ENCODE measurements at places on chromosomes 12 and 14.

DNA sequence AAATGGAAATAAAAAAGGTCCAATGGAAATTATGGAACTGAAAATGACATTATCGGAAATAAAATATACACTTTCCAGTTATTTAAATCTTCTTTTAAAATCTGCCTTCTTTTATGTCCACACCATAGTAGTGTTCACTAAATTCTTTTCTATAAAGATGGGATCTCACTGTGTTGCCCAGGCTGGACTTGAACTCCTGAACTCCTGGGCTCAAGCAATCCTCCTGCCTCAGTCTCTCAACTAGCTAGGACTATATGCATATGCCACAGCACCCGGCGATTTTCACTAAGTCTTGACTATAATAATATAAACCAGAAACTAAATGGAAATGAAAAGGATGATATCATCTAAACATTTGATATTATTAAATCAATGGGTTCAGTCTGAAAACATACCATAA is 188.4 kb downstream of the MED13L start:
- DNase-seq = no peak

DNA sequence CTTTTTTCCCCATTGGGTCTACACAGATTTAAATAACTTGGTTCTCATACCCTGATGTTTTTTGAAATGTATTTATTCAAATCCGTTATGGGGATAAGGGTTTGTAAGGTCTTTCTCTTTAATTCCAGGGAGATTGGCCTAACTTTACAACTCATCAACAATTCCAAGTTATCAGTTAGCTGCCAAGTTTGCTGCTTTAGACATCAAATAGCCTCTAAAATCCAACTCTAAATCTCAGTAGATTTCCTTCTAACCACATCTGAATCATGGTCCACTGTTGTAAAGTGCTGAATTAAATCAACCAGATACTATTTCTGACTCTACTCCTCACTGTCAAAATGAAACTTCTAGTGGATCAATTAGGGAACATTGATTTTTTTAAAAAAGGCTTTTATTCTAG is 364.1 kb upstream of the E2F7 start:
- no peak for DNase-seq

DNA sequence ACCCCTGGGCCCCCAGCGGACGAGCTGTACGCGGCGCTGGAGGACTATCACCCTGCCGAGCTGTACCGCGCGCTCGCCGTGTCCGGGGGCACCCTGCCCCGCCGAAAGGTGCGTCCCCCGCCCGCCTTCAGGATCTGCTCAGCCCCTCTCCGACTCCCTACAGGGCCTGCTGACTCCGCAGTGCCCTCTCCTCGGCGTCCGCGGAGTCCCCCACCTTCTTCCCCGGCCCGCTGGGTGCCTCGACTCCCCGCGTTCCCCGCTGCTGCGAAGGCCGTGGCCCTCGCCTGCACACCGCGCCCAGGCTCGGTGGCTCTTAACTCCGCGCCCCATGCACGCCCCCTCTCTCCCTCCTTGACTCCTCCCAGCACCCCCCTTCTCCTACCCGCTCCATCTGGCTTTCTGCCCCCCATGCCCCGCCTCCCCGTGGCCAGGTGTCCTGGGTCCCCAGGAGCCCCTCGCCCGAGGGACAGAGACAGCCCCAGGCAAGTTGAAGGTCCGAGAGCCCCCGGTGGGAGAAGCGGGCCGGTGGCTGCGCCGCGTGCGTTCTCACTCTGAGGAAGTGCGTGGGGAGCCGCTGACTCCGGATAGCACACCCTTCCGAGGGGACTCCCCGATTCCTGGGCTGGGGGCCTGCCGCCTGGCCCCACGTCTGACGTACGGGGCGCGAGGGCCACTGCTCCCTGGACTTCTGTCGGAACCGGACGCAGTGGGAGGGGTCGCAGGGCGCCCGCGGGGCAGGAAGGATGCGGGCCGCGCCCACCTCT is 594 bp downstream of the TAMALIN start:
- no peak for DNase-seq

- DNase-seq = no peak
Measured at GRCh38 chr12:68591734-68592418, 18.8 kb upstream of the RAP1B start.

DNA sequence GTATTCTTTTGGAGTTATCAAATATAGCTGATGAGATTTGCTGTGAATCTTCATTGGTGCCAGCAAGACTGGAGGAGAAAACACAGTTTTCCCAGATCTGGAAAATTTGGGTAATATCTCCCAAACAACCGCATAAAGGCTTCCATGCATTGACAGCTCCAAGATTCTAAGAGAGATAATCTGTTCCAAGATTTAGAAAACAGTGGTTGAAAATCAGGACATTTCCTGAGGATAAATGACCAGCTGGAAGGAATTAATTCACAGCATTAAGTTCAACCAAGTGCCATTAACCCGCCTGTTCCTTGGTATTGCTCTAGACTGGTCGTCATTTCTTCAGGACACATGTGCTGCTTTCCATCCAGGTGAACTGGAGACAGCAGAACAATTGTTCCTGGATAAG is 147.9 kb upstream of the PRICKLE1 start:
- DNase-seq = no peak

- no peak for DNase-seq
Measured at GRCh38 chr14:23149745-23150144, 30.7 kb upstream of the CEBPE start.

All from NCI-H1436 treated with DMSO at 0.1 percent for 48 hours (cell line).